Stimulated activated CD8-positive, alpha-beta memory T cell treated with anti-CD3 and anti-CD28 coated beads, Interleukin-4, amount 100 ng/mL, for 1 hour (primary cell): ENCODE measurements at places on chromosomes 12 and 14.

GRCh38 chr12:76247026-76247646 lies 101.1 kb downstream of the BBS10 start:
- DNase-seq, result no peak

- no peak for DNase-seq
Measured at GRCh38 chr12:70744178-70744577, 106.9 kb upstream of the PTPRB start.

- no peak for DNase-seq
Measured at GRCh38 chr14:103099081-103099732, 4.7 kb downstream of the EXOC3L4 start.

- DNase-seq, result no peak
Measured at GRCh38 chr14:89748004-89748403, 206.5 kb downstream of the EFCAB11 start.

GRCh38 chr12:115740586-115741155 lies 536.8 kb downstream of the MED13L start:
- no peak for DNase-seq

DNA sequence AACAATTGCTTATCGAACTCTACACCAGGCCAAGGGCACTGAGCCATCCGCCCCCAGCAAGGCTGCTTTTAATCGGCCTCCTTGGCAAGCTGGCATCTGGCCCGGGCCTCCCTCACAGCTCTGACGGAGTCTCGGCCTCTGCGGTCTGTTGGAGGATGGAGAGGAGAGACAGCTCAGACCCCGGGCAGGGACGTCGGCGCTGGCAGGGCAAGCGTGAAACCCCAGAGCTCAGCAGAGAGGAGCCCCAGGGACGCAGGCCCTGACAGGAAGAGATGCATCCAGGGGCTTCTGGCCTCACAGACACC lies 17.5 kb downstream of the CAMKK2 start:
- no peak for DNase-seq

DNA sequence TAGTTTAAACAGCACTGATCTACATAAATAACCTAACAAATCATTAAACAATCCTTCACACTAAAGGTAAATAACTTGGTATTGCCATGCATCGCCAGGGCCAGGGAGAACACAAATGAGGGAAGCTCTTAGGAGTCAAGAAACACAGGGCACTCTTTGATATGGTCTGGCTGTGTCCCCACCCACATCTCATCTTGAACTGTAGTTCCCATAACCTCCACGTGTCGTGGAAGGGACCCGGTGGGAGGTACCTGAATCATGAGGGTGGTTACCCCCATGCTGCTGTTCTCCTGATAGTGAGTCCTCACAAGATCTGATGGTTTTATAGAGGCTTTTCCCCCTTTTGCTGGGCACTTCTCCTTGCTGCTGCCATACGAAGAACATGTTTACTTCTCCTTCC lies 17.3 kb downstream of the TMEM132D start:
- no peak for DNase-seq

DNA sequence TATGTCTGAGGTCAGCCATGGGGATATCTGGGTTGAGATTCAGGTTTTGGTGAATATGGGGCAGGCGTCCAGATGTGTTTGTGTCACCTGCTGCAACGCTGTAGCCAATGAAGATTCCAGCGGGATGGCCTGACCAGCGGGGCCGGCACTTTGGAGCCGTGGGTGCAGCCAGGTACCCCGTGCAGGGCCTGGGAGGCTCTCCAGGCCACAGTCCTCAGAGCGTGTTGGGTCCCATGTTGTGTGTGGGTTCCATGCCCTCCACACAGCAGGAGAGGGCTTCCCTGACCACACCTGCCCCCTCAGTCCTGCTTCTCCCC lies 2.8 kb upstream of the TEX22 start:
- DNase-seq, result no peak

DNA sequence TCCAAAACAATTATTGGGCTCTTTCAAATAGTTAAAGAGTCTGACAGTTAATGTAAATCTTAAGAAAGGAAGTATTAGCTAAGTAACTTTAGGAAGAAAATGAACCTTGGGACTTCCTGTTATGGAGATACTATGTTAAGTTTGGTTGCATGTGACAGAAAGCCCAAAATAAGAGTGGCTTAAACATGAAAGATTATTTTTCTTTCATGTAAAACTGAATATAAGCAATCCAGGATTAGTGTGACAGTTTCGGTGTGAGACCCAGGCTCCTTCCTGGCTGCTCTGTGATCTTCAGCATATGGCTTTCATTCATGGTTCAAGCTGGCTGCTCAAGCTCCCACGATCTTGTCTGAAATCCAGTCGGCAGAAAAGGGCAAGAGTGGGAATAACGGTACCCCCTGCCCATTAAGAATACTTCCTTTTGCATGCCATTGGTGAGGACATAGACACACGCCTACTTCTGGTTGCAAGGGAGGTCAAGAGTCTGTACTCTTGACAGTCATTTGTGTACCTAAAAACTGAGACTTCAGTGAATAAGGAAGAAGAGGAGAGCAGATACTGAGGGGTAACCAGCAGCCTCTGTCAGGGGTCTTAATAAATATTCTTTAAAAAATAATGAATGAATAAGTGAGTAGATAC lies 2.2 kb upstream of the RPAP3 start:
- no peak for DNase-seq

DNA sequence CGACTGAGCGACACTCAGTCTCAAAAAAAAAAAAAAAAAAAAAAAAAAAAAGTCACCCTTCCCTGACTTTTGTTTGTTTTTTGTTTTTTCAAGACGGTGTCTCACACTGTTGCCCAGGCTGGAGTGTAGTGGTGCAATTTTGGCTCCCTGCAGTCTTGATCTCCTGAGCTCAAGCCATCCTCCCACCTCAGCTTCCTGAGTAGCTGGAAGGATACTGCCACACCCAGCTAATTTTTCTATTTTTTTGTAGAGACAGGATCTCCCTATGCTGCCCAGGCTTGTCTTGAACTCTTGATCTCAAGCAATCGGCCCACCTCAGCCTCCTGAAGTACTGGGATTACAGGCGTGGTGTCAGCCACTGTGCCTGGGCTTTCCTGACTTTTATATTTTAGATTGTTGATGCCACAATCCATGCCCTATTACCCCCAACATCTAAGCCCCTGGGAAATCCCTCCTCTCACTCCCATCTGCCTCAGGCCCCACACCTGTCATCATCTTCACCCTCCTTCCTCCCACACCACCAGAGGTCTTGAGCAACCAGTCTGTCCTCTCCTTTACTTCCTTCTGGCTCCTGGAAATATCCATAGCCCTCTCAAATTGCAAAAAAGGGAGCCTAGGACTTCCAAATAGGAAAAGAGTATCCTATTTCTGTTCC lies 7.8 kb downstream of the IKZF4 start:
- DNase-seq, result no peak

GRCh38 chr14:97217111-97217885 lies 420.1 kb downstream of the VRK1 start:
- no peak for DNase-seq

- DNase-seq, result no peak
Measured at GRCh38 chr14:56065621-56066290, 52.5 kb upstream of the PELI2 start.

GRCh38 chr14:105711044-105711620 lies 184.7 kb downstream of the TMEM121 start:
- DNase-seq, result no peak

DNA sequence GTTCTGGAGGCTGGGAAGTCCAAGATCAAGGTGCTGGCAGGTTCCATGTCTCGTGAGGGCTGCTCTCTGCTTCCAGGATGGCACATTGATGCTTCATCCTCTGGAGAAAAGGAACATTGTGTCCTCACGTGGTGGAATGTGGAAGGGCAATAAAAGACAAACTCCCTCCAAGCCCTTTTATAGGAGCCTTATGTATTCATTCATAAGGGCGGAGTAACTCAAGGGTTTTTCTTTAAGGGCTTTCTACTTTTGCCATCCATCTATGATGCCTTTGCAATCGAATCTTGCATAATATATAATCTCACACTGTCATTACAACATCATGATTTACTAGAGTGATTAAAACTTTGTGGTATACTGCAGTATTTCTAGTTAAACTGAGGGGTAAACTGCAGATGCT lies 132.7 kb upstream of the DDHD1 start:
- no peak for DNase-seq

DNA sequence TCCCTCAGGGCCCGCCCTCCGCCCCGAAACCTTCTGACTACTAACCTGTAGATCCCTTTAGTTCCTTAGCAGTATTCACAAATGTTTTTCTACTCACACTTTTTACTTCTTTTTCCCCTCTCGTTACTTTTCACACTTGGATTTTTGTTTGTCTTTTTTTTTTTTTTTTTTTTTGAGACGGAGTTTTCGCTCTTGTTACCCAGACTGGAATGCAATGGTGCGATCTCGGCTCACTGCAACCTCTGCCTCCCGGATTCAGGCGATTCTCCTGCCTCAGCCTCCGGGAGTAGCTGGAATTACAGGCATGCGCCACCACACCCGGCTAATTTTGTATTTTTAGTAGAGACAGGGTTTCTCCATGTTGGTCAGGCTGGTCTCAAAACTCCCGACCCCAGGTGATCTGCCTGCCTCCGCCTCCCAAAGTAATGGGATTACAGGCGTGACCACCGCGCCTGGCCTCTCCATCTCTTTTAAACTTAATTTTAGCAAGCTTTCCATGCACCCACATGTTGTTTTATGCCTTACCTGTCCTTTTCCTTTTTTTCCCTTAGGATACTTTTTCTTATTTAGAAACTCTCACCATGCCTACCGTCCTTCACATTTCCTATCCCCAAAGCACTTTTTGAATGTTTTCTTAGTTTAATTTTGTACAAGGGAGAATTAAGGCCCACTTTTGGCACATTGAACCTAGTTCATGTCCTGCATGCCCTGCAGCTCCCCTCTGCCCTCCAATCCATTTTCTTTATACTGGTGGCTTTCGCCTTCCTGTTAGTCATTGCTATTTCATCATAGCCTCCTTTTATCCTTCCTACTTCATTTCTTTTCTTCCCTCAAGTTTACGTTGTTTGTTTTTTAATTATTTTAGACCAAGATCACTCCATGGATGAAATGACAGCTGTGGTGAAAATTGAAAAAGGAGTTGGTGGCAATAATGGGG lies 1.1 kb downstream of the SP1 start:
- no peak for DNase-seq

- no peak for DNase-seq
Measured at GRCh38 chr12:55931317-55931779, 386 bp downstream of the DGKA start.

GRCh38 chr12:121845701-121846100 lies 13.0 kb downstream of the HPD start:
- no peak for DNase-seq

DNA sequence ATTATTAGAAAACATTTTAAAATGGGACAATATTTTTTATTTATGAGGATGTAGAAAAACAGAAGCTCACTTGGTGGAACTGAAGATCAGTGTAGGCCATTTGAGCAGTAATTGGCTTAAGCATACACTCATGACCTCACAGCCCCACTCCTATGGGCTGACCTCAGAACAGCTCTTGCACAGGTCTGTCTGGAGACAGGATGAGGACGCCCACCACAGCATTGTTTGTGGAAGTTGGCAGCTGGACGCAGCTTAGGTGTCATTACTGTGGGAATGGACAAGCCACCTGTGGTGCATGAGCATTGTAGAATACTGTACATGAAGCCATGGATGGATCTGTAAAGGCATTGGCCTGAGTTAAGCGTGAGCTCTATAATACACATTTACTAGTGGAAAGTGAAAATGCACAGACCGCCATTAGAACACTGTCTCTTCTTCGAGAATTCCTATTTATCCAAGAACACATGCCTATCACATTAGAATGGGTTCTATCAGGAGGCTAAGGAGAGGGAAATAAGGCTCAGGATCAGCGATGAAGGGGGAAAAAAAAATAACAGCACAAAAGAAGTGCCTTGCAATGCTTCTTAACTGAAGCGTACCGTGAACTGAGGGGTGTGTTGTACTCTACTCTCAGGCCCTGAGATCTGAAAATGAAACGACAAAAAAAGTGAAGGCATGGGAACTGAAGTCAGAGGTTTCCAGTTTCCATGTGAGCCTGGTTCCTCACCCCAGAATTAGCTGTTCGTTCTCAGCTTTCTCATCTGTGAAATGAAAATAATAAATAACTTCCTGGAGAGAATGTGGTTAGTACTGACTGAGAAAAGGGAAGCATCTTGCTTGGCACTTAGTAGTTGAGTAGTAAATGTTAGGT lies 33.6 kb downstream of the KCNA1 start:
- DNase-seq, result no peak
